Stimulated activated CD4-positive, alpha-beta T cell treated with anti-CD3 and anti-CD28 coated beads, Interleukin-1b, Interleukin-23, amount 100 ng/mL, for 4 hours (primary cell): ENCODE measurements at places on chromosomes 2 and 18.

- no peak for DNase-seq
Measured at GRCh38 chr2:204315236-204315662, 230.0 kb upstream of the PARD3B start.

DNA sequence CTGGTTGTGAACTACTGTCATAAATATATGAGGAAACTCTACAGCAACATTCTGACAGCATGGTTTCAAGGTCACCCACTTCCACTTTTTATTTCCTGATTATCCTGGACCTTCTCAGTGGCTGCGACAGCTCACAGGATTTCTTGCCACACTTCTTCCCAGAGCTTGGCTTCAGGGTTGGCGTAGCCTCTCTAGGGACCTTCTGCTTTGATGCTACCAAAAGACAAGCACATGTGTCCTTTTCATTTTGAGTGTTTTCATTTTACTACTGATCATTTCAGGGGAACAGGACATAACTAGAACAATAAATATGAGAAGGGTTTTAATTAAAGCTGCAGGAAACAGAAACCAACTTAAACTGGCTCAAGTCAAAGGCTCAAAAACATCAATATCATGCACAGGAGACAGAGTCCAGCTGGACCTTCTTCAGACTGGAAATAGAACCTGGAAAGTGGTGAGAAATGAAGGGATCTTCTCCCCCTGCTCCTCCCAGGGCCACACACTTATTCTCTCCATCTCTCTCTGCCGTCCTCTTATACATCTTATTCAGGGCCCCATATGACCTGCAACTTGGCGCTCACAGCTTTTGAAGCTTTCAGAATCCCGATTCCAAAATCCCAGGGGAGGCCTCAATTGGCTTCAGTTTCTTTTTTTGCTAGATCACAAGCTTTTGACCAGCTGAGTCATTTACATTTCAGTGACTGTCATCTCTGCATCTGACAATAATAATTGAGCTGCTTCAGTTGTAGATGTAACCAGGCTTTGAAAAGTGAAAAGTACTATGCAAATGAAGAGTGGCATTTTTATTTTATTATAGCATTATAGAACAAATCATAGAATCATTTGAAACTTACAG, 9.7 kb downstream of the VIT start:
- no peak for DNase-seq

DNA sequence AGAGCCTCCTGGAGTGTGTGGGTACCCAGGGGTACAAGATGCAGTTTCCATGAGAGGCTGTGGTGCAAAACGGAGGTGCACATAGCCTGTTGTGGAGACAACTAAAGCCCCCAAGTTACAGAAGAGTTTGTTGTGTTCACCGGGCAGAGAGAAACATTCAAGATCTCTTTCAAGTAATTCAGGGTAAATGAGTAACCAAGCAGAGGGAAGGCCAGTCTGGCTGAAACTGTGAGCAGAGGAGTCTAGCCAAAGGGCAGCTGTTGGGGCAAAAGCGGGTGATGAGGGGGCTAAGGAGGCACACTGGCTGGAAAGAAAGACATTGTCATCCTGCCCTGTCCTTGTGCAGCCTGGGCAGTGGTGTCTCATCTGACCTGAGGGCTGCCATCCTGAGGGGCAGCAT, 52.0 kb downstream of the CXCR4 start:
- no peak for DNase-seq

DNA sequence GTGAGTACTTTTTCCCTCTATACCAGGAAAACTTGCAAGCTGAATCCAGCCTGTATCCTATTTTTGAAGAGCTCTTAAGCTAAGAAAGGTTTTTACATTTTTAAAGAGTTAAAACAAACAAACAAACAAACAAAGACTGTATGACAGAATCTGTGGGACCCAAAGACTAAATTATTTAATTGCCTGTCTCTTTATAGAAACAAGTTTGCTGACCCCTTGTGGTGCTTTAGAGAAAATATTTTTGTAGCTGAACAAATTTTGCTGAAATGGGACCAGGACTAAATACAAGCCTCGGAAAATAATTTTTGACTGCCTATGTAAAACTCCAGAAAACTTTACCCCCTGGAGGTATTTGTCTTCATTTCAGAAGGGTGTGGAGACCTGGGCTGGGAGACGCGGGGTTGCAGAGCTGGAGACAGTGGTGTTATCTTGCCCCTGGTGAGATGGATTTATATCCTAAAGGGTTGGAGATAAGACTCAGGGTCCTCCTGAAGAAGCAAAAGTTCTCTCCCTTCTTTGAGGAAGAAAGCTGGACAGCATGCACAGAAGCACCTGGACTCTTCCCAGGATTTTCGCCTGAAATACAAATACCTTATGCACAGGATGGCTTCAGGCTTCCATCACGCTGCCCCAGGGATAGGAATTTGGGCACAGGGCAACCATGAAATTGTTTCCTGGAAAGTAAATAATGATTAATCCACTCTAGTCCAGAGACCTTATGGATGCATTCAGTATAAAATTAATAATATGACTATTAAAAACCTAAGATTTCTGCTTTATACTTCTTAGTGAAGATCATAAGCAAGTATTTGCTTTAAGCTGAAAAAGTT, 54.3 kb downstream of the TMX3 start:
- no peak for DNase-seq

GRCh38 chr2:107466984-107467773, 359.5 kb upstream of the RGPD4 start:
- no peak for DNase-seq

GRCh38 chr2:221926327-221926726, 354.2 kb upstream of the EPHA4 start:
- DNase-seq, result no peak

GRCh38 chr2:164735309-164735919, 106.2 kb downstream of the COBLL1 start:
- DNase-seq, result no peak

DNA sequence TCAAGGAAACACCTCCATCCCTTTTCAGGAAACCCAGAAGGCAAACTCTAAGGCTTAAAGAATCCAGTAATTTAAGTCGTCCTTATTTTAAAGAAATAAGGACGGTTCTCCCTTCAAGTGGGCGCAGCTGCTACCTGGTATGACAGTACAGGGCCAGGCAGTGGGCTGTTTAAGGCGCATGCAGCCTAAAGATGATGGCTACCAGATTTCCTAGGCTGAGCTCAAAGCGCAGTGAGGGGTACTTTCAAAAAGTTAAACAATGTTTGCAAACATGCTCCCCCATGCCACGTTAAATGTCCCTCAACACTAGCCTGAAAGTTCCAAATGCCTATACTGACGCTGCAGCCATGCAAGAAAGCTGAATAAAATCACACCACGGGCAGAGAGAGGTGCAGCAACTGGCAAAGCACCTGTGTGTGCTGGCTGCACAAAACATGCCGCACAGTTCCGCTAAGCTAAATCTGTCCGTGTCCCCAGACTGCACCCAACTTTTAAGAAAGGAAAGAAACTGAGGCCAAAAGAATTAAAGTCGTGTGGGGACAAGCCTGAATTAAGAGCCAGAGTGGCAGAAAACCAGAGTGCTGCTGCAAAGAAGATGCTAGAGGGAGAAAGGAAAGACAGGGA, 583 bp downstream of the HIBCH start:
- DNase-seq, result no peak

- no peak for DNase-seq
Measured at GRCh38 chr2:41877114-41877678, 170.6 kb upstream of the PKDCC start.

DNA sequence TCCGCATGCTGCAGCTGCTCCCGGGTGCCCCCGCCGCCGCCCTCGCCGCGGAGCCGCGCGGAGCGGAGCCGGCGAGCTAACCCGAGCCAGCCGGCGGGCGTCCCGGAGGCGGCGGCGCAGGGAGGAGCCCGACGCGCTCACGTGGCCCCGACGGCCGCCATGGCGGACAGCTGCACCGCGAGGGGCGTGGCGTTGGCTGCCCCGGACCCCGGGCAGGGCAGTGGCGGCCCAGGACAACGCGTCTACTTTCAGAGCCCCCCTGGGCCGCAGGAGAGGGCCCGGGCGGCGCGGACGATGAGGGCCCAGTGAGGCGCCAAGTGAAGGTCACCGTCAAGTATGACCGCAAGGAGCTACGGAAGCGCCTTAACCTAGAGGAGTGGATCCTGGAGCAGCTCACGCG, 30.0 kb upstream of the CCNYL1 start:
- DNase-seq, result no peak

GRCh38 chr2:4354678-4355077, 651.3 kb downstream of the DCDC2C start:
- no peak for DNase-seq

- DNase-seq, result no peak
Measured at GRCh38 chr2:235116885-235117492, 165.2 kb downstream of the SH3BP4 start.

DNA sequence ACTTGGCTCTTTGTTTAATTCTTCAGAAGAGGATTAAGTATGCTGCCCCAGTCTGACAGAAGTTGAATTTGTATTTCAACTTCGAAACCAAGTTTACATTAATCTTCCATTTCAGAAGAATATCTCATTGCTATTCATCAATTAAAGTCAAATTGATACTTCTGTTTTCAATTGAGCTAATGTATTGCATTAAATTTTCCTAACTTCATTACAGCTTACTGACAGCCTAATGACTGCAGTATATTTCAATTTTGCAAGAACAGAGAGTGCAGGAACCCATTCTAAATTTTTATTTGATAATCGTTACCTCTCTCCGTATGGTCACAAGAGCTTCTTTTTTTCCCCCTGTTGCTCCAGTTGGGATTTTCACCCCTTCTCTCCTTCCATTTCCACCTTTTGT, 218.0 kb downstream of the CALCRL start:
- DNase-seq, result no peak

GRCh38 chr2:8570637-8571036, 111.2 kb upstream of the ID2 start:
- no peak for DNase-seq

DNA sequence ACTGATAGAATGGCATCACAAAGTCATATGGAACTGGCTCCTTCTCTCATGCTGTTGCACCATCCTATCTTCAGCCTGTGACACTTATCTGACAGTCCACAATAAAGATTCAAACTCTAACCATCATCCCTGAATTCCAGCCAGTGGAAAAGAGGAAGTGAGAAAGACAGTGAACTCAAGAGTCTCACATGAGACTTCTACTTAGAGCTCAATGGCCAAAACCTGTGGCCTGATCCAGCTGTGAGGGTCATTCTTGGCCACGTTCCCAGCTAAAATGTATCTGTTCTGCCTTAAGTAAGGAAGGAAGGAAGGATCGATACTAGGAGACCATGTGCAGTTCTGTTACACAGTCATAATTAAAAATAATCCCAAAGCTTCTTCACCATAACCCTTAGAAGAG, 73.6 kb downstream of the RND3 start:
- DNase-seq, result no peak

DNA sequence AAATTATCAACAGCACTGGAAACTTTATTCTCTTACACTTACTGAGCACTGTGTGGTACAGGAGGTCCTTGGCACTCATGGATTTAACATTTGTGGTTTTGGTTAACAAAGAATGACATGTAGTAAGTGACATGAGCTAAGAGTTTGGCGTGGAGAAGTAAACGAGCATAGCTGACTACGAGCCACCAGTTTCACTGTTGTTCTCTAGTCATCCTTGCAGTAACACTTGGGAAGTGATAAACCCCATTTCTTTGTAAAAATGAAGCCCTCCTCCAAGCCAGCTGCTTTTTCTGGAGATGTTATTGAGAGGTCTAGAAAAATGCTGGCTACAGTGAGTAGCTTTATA, 32.7 kb downstream of the QPCT start:
- DNase-seq, result no peak

- no peak for DNase-seq
Measured at GRCh38 chr18:7566244-7566566, 911 bp upstream of the PTPRM start.

DNA sequence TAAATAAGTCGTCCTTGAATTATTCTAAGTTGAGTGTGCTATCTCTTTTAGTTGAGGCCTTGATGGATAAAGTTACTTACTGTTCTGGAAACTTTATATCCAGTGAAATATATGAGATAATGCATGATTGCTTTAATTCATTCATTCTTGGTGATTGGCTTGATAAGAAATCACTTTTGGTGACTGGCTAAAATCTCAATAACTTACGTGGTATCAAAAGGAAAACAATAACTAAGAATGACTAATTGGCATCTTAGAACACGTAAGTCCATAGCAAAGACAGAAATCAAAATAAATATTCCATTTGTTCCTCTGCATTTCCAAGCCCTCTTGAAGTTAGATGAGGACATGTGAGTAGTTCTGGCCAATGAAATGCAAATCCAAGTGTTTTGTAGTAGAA, 251.6 kb downstream of the NUP35 start:
- no peak for DNase-seq

GRCh38 chr2:176234940-176235339, 34.3 kb upstream of the MTX2 start:
- no peak for DNase-seq
